Activated CD8-positive, alpha-beta memory T cell treated with anti-CD3 and anti-CD28 coated beads, Interleukin-2, amount 10 ng/mL, durations not matched to agents 7 days and 5 days (primary cell): ENCODE measurements at places on chromosomes 3 and 15. TPM values are rescaled to one million over a fixed set of nuclear protein-coding genes. Genes with fewer than 3 reads are reported as not detected.

Gene GOLGA8K
- 0.68 TPM for total RNA-seq

Gene ST8SIA2
- not detected for total RNA-seq

Gene EPHB1
- 2.2 TPM for total RNA-seq

Gene MELTF
- total RNA-seq = 3.3 TPM

Gene CRYBG3
- 6.1 TPM for total RNA-seq

Gene LRRC49
- 0.66 TPM for total RNA-seq

Gene MOBP
- total RNA-seq = not detected

Gene UQCC5
- 15.5 TPM for total RNA-seq

Gene TAGLN3
- not detected for total RNA-seq

Gene APOD
- total RNA-seq = not detected

Gene CHRFAM7A
- 0.73 TPM for total RNA-seq

Gene BNC1
- not detected for total RNA-seq

Gene CCRL2
- total RNA-seq = 11.9 TPM

Gene SPRED1
- 0.06 TPM for total RNA-seq

Gene ISLR
- total RNA-seq = not detected

Gene VPS8
- 71.7 TPM for total RNA-seq

Gene IL17RB
- total RNA-seq = 2.4 TPM

Gene CIB2
- total RNA-seq = 0.94 TPM

Gene GABRR3
- not detected for total RNA-seq

Gene GRM7
- not detected for total RNA-seq

Gene NAA50
- 106 TPM for total RNA-seq

Gene MUC4
- total RNA-seq = 0.26 TPM

Gene CPB1
- total RNA-seq = not detected

Gene POPDC2
- 3.1 TPM for total RNA-seq

Gene MUC13
- not detected for total RNA-seq

Gene WWTR1
- 1.8 TPM for total RNA-seq

Gene SNRK
- 57.2 TPM for total RNA-seq

Gene SAMD7
- not detected for total RNA-seq

Gene CFAP20DC
- total RNA-seq = 1.0 TPM

Gene PCOLCE2
- total RNA-seq = not detected

Gene GPR62
- not detected for total RNA-seq

Gene CAPN3
- total RNA-seq = 3.6 TPM

Gene NDN
- 1.6 TPM for total RNA-seq

Gene CERS3
- total RNA-seq = not detected

Gene CYP19A1
- total RNA-seq = not detected

Gene KY
- not detected for total RNA-seq

Gene CPLX3
- 0.35 TPM for total RNA-seq

Gene REC114
- total RNA-seq = not detected

Gene SCN11A
- 0.03 TPM for total RNA-seq

Gene TFG
- total RNA-seq = 49.0 TPM

Gene PPP2R3A
- total RNA-seq = 0.07 TPM

Gene ARNT2
- not detected for total RNA-seq

Gene ZNF80
- 4.5 TPM for total RNA-seq

Gene WDR73
- total RNA-seq = 18.4 TPM

Gene RLBP1
- not detected for total RNA-seq

Gene LRRK1
- total RNA-seq = 1.9 TPM

Gene SYNPR
- not detected for total RNA-seq
